ENCODE measurements at places on chromosomes 5 and 9.

GRCh38 chr5:18333841-18334240, 699.6 kb downstream of the TAF11L14 start:
- DNase-seq = no peak

DNA sequence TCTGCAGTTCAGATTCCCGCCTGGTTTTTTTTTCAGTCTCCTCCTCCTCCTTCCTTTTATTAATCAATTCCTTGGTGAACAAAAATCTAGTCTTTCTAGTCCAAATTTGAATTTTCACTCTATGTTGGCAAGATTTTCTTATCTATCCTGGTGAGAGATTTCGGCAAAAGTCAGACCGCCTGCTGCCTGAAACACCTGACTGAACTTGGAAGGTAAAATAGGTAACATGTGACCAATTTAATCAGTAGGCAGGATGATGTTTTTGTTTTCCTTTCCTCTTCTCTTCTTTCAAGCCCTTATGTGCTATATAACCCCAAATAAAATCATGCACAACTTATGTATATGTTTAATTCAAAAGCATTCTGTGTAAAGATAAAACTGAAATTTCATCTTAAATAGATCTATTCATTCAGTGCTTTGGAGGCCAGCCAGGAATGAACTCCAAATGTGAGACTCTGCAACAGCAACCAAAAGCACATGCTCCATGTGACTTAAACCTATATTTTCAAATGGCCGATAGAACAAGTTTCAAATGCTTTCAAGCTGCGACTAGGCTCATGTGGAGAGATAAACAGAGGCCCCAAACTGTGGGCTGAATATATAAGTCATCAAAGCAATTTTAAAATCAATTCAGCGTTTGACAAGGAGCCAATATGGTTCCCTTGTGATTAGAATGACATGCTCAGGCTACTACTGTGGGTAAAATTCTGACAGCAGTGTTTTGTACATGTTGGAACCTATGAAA, 100.4 kb upstream of the SEMA6A start:
- no peak for DNase-seq

GRCh38 chr5:141596867-141597266, 21.9 kb downstream of the DIAPH1 start:
- DNase-seq = no peak

DNA sequence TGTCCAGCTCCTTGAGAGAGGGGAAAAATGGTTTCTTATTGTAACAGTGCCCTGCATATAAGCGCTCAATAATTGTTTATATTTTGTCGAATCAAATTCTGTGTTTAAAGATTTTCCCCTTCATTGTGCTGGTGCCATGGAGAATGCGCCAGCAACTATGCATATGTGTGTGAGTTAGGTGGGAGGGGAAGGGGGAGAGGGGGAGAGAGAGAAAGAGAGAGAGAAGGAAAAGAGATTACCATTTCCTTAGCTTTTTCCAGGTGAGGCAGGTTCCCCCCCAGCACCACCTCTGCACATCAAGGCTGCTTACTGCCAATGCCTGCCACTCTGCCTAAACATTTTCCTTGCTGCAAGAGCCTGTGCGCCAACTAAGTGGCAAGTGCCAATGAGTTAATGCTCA, 111.0 kb downstream of the PJA2 start:
- DNase-seq = no peak

DNA sequence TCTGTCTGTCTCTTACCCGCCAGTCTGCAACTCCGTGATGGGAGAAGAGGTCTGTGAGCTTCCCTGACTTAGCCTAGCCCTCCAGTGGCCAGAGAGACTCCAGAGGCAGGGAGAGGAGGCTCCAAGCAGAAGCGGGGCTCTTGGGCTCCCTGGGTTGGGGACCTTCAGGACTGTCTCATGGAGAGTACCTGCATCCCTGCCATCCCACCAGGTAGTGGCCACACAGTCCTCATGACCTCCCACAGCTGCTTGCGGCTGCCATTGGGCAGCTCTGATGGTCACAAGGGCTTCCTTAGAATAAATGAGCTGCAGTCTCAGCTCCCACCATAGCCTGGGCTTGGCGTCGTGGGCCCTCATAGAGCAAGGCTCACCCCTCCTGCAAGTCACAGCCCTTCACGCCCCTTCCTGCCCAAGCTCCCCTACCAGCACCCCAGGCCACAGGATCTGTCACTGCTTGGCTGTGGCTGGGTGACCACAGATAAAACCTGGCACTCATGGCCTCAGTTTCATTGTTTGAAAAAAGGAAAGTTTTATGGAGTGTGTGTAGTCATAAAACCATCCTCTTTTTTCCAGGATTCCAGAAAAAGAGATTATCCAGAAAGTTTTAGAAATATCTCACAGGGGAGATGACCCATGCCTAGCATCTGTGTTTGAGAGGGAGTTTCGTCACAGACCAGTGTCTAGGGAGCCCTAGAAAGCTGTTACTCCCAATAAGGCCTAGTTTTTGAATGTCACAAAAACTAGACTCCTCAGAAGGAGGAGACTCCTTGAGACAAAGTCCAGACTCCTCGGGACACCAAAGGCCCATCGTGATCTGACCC, 48.4 kb downstream of the PPARGC1B start:
- DNase-seq = no peak
